ENCODE measurements at places on chromosomes 2 and 18. TPM values are rescaled to one million over a fixed set of nuclear protein-coding genes. Genes with fewer than 3 reads are reported as not detected.

ZAP70 gene
- 0.91 TPM for total RNA-seq

STPG4 gene
- 10.6 TPM for total RNA-seq

TET3 gene
- total RNA-seq, result 15.4 TPM

CSRNP3 gene
- total RNA-seq, result 0.05 TPM

ZNF521 gene
- total RNA-seq, result 0.10 TPM

EVX2 gene
- total RNA-seq, result not detected

GRCh38 chr2:46334389-46335271 is 37.4 kb downstream of the EPAS1 start:
- H3K27me3 ChIP-seq, result no peaks in the 10 kb centered on the region
- H3K4me3 ChIP-seq, result no peak overlapping the region
- no peak for DNase-seq
- H3K4me1 ChIP-seq, result peaks cover 12% of the 10 kb centered on the region
- no peaks in the 10 kb centered on the region for H3K36me3 ChIP-seq

- no peaks in the 10 kb centered on the region for H3K36me3 ChIP-seq
- no peak for DNase-seq
- no peaks in the 10 kb centered on the region for H3K4me1 ChIP-seq
- no peak overlapping the region for H3K4me3 ChIP-seq
- peak overlapping the region; percentile 85 for H3K27ac ChIP-seq
Observed at GRCh38 chr18:79068341-79068936, 755 bp upstream of the ATP9B start.

- no peaks in the 10 kb centered on the region for H3K36me3 ChIP-seq
- no peaks in the 10 kb centered on the region for H3K4me1 ChIP-seq
- no peak overlapping the region for H3K4me3 ChIP-seq
- DNase-seq, result no peak
- no peaks in the 10 kb centered on the region for H3K27me3 ChIP-seq
Observed at GRCh38 chr2:4279431-4279830, 576.1 kb downstream of the DCDC2C start.

DNA sequence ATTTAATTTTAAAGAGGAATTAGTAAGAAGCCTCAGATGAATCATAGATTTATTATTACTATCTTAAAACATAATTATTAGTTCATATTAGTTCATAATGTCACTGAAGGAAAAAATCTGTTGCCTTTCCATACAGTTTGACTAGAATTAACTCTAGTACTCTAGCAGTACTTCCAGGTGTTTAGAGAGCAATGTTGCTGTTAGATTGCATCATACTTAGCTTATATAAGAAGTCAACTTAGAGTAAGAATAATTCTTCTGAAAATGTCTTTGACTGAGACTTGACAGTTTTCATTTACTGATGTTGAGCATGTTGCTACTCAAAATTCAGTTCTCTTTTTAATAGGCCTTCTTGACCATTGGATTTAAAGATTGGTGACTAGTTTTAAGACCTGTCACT is 4.7 kb downstream of the RAB3GAP1 start:
- peaks cover 9% of the 10 kb centered on the region for H3K4me1 ChIP-seq
- H3K27me3 ChIP-seq, result no peaks in the 10 kb centered on the region
- DNase-seq, result peak; percentile 12
- H3K4me3 ChIP-seq, result no peak overlapping the region

DNA sequence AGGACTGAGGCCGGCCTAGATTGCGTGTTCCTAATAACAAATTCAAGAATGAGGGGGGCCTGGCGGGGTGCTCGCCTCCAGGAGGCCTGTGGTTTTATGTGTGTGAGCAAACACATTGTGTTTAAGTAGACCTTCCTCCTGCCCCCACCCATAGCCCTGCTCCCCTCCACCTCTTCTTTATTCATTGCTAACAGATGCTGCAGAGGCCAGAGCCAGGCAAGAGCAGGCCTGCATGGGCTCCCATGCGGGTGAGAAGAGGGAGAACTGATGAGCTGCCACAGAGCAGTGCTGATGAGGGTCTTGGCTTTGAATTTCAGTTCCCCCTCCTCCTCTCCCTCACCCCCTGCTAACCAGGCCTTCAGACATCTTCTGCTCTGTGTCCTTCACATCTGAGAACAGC is 154.6 kb downstream of the OSR1 start:
- no peaks in the 10 kb centered on the region for H3K36me3 ChIP-seq
- H3K27me3 ChIP-seq, result no peaks in the 10 kb centered on the region
- DNase-seq, result no peak

- H3K36me3 ChIP-seq, result no peaks in the 10 kb centered on the region
- no peaks in the 10 kb centered on the region for H3K4me1 ChIP-seq
- H3K27me3 ChIP-seq, result peaks cover 18% of the 10 kb centered on the region
- H3K4me3 ChIP-seq, result no peak overlapping the region
Observed at GRCh38 chr2:205657579-205657978, 24.7 kb upstream of the NRP2 start.

- H3K4me1 ChIP-seq, result no peaks in the 10 kb centered on the region
- no peak overlapping the region for H3K27ac ChIP-seq
- no peak overlapping the region for H3K4me3 ChIP-seq
- no peak for DNase-seq
- H3K36me3 ChIP-seq, result no peaks in the 10 kb centered on the region
Observed at GRCh38 chr2:228084717-228085116, 96.8 kb downstream of the SPHKAP start.

GRCh38 chr2:241128266-241128665 is 21.0 kb downstream of the PASK start:
- peaks cover 6% of the 10 kb centered on the region for H3K4me1 ChIP-seq
- no peak for DNase-seq
- H3K4me3 ChIP-seq, result no peak overlapping the region
- H3K27ac ChIP-seq, result no peak overlapping the region
- H3K27me3 ChIP-seq, result no peaks in the 10 kb centered on the region
- no peaks in the 10 kb centered on the region for H3K36me3 ChIP-seq

- no peaks in the 10 kb centered on the region for H3K36me3 ChIP-seq
- no peak for DNase-seq
- no peaks in the 10 kb centered on the region for H3K27me3 ChIP-seq
- no peaks in the 10 kb centered on the region for H3K4me1 ChIP-seq
- no peak overlapping the region for H3K27ac ChIP-seq
Observed at GRCh38 chr2:167128130-167128529, 239.8 kb downstream of the XIRP2 start.

DNA sequence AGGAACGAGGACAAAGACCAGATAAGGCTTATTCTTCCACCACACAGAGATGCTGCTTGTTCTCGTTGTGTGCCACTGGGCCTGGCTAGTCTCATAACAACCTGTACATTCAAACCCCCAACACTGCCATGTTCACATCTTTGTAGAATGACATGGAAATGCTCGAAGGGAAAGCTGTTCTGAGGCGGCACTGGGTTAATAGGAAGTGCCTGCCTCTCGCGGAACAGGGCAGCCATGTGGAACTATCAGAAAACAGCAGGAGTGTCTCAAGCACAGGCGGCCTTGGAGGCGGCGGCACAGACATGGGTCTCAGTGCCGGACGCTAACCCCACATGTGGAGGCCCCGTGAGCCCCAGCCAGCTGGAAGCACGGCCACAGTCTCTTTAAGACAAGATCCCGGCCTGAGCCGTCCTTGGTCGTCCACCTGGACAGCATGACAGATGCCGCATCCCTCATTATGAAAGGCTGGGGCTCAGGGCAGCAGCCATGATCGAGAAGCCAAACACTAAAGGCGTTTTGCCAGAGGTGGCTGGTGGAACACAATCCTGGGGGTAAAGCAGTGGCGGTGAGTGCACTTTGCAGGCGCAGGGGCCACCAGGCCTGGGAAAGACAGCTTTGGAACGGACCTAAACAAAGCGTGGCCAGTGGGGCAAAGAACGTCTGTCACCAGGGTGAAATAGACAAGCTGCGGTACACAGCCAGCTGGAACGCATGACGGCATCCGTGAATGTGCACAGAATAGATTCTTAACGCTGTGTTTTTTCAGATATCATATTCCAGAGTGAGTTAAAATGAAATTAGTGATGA is 161.0 kb downstream of the HDAC4 start:
- H3K27me3 ChIP-seq, result no peaks in the 10 kb centered on the region
- peaks cover 47% of the 10 kb centered on the region for H3K4me1 ChIP-seq
- H3K4me3 ChIP-seq, result no peak overlapping the region
- H3K27ac ChIP-seq, result no peak overlapping the region
- H3K36me3 ChIP-seq, result no peaks in the 10 kb centered on the region

- DNase-seq, result no peak
- H3K36me3 ChIP-seq, result no peaks in the 10 kb centered on the region
- no peaks in the 10 kb centered on the region for H3K27me3 ChIP-seq
- peak overlapping the region; percentile 97 for H3K27ac ChIP-seq
Observed at GRCh38 chr2:119760956-119761275, 1.2 kb downstream of the PTPN4 start.

GRCh38 chr2:18209934-18210639 is 331.6 kb downstream of the KCNS3 start:
- H3K36me3 ChIP-seq, result no peaks in the 10 kb centered on the region
- peaks cover 11% of the 10 kb centered on the region for H3K27me3 ChIP-seq
- no peak overlapping the region for H3K27ac ChIP-seq
- H3K4me3 ChIP-seq, result no peak overlapping the region

- no peaks in the 10 kb centered on the region for H3K36me3 ChIP-seq
- no peak for DNase-seq
- no peaks in the 10 kb centered on the region for H3K27me3 ChIP-seq
- H3K27ac ChIP-seq, result no peak overlapping the region
- no peak overlapping the region for H3K4me3 ChIP-seq
Observed at GRCh38 chr2:152406836-152407161, 71.8 kb downstream of the FMNL2 start.

DNA sequence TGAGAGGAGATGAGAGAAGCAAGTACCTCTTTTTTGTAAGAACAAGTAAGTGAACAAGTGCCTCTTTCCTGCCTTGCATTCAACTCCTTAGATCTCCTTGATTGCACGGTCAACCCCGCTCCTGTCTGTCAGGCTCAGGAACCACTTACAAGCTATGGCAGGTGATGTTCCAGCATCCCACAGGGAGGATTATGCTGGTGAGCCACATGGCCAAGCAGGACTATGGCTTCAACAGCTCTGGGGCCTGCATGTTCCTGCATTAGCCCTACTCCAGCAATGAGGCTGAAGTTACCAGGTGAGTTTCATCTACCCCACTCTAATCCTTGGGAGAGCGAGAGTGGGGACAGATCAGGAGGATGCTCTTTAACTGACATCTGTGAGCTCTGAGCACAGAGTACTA is 29.5 kb downstream of the TTC32 start:
- H3K27me3 ChIP-seq, result no peaks in the 10 kb centered on the region
- no peak overlapping the region for H3K4me3 ChIP-seq

DNA sequence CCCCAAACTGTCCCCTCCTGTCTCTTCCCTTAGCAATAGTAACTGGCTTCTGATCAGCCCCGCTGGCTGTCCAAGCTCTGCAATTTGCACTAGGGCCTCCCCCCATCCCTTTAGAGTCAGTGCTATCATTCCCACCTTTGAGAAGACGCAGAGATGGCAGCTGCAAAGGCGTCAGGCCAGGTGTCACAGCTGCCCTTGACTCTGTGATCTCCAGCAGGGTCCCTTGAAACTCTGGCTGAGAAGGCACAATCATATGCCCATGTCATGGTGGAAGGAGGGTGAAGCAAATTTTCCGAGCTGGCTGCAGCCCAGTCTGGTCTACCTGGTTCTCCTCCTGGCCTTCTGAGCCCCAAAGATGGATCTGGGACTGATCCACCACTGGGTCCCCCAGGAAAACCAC is 49.2 kb upstream of the TEX51 start:
- no peaks in the 10 kb centered on the region for H3K36me3 ChIP-seq
- no peaks in the 10 kb centered on the region for H3K4me1 ChIP-seq
- no peak for DNase-seq
- peaks cover 28% of the 10 kb centered on the region for H3K27me3 ChIP-seq

DNA sequence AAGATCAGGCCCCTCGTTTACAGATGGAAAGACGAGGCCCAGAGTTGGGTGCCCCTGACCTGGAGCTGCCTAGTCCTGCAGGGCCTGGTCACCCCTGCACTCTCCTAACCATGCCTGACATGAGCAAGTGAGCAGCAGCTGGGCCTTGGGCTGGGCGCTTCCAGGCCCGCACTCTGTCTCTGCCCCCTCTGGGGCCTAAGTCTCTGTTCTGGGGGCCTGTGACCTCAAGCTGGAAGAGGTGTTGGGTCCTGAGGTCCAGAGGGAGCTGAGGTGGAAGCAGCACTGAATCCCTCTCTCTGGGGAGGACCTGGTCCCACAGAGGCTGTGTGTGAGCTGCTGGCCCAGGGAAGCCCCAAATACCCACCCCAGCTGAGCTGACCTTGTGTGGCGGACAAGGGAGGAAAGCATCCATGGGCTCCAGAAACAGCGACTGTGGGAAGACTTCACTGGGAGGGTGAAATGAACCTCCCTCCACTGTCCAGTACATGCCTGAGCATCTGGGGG is 46.1 kb upstream of the GPC1 start:
- H3K27me3 ChIP-seq, result no peaks in the 10 kb centered on the region
- H3K4me3 ChIP-seq, result no peak overlapping the region
- H3K4me1 ChIP-seq, result peaks cover 39% of the 10 kb centered on the region
- no peak for DNase-seq
- no peaks in the 10 kb centered on the region for H3K36me3 ChIP-seq
- no peak overlapping the region for H3K27ac ChIP-seq

DNA sequence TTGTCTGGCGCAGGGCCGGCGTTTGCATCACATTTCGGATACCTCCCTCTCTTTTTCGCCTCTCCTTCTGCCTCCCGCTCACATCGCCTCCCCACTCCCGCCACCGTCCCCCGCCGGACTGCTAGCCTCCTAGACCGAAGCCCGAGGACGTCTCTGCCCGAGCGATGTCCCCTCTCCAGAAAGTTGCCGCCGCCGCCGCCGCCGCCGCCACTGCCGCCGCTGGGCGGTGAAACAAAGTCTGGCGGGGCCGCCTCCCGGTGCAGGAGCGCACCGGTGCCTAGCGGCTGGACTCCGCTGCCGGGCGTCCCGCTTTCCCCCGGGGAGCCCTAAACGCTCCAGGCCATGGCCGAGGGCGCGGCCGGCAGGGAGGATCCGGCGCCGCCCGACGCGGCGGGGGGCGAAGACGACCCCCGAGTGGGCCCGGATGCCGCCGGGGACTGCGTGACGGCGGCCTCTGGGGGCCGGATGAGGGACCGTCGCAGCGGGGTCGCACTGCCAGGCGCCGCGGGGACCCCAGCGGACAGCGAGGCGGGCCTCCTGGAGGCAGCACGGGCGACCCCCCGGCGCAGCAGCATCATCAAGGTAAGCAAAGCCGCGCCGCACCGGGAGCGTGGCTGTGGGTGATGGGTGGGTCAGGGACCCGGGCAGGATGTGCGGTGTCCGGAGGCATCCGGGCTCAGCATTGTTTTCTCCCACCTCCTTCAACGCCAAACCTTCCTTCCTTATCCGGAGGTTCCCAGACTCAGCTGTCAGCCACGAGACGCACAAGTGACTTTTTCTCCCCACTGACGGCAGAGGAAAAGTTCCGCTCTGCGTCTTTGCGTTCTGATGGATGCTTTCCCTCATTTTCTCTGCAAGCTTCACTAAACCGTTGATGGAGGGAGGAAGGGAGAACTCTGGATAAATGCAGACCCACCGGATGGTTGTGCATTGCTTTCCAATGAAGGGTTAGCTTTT is 643 bp downstream of the PLCL1 start:
- no peaks in the 10 kb centered on the region for H3K36me3 ChIP-seq
- no peak overlapping the region for H3K27ac ChIP-seq
- peak overlapping the region; percentile 19 for H3K4me3 ChIP-seq
- H3K27me3 ChIP-seq, result peaks cover 34% of the 10 kb centered on the region
- DNase-seq, result no peak

Measured in HCT116 (cell line).